AG09309 (cell line): ENCODE measurements at places on chromosomes 6 and 20.

GRCh38 chr6:26394289-26394688, 7.8 kb upstream of the BTN3A1 start:
- DNase-seq, result no peak

GRCh38 chr6:136921381-136921935, 643 bp upstream of the SLC35D3 start:
- DNase-seq, result no peak

DNA sequence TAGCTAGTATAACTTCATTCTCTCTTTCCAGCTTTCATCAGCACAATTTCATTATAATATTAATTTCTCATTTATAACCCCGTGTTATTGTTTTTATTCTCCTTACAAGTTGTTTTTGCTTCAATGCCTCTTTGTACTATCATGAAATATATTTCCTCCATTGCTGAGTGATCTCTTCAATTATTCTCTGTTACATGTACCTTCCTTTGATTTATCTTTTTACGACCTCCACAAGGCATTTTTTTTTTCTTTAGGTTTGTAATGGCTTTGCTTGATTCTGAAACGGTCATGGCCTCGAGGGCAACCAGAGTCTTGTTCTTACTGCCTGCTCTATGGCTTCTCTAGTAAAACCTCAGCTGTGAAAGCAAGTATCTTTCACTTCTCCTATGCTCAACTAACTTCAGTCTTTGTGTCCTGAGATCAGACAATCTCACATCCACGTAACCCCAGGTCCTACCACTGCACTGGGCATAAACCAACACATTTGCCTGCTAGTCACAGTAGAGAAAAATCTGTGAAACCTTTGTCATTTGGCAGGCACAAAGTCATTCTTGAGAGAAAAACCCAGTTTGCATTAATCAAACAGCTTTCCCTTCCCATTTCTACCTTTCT, 119.9 kb downstream of the UST start:
- no peak for DNase-seq

- no peak for DNase-seq
Observed at GRCh38 chr6:28402197-28402596, 2.6 kb upstream of the ZSCAN12 start.

GRCh38 chr6:60867548-60867947, 1418.5 kb downstream of the KHDRBS2 start:
- DNase-seq, result no peak

- DNase-seq, result no peak
Observed at GRCh38 chr20:37853823-37854375, 49.0 kb upstream of the VSTM2L start.

- no peak for DNase-seq
Observed at GRCh38 chr6:143953922-143954321, 54.1 kb downstream of the PLAGL1 start.

DNA sequence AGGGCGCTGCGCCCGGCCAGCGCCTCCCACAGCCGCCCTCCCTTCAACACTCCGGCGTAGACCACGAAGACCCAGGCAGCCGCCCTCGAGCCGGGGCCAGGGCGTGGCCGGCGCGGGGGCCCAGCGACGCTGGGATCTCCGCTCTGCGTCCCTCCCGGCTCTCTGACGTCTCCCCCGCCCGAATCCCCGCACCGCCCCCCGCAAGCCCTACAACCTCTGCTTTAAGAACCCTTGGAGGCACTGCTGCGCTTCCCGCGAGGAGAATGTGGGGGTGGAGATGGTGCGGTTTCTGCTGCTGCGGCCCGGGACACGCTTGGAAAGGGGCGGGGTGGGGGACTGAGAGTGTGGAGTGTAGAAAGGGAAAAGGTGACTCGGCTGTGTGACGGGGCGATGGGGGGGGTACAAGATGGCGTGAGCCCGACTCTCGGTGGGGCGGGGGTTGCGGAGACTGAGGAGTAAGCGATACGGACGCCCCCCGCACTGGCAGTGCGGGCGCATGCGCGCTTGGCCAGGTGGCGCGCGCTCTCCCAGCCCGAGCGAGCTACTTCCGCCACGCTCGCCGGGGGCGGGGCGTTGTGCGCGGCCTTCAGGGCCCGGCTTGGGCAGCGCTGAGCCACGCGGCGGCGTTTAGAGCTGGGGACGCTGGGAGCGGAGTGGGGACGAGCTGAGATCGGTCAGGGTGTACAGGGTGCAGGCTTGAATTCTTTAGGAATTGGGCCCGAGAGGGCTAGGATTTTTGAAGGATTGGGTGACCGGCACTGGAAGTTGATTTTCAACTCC, at the start of gene SUPT3H:
SUPT3H (minus strand) TSS at position 381 of the 780 bp plus-strand sequence.
- peak; percentile 57 for DNase-seq

- DNase-seq, result no peak
Observed at GRCh38 chr6:116238083-116238482, 15.8 kb downstream of the TSPYL4 start.

DNA sequence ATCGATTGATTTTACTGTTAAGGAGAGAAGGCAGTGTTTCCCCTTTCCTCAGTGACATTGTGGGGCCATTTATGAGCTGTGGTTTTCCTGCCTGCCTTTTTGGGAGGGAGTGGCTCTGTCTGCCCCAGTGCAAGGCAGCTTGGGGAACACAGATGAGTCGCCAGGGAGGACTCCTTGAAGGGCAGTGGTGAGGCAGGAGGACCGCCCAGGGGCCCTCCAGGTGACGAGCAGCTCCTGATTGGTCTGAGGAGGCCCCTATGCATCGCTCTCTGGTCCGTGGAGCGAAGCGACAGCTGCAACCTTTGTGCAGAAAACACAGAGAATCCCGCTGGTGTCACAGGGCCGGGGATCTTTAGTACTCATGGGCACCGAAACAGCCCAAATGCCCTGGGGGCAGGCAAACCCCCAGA, 100.3 kb downstream of the TMEM242 start:
- DNase-seq, result no peak

GRCh38 chr20:20396794-20397193, 28.9 kb downstream of the INSM1 start:
- no peak for DNase-seq

DNA sequence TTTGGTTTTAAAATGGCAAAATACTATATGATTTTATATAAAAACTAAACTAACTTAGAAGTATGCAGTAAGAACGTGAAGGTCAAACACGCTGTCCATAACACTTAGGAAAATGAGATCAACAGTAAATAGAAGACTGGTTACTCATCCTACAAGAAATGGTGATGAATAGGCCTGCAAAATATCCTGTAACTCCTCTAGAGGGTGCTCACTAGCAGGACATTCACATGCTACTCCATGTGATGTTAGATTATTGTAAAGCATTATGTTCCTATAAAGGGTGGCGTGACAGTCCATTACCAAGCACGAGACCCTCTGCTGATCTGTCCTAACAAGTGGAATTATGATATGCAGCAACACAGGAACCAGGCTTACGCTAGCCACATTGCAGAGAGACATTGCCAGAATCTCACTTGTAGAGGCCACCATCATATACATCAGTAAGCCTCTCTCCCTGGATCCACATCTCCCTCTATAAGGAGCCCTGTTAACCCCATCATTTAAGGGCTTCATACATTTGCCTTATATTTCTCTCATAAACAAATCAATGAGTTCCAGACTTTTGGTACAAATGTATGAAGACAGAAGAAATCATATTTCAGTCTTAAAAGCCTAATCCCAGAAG, 18.0 kb upstream of the DEFB129 start:
- DNase-seq, result peak; percentile 42

DNA sequence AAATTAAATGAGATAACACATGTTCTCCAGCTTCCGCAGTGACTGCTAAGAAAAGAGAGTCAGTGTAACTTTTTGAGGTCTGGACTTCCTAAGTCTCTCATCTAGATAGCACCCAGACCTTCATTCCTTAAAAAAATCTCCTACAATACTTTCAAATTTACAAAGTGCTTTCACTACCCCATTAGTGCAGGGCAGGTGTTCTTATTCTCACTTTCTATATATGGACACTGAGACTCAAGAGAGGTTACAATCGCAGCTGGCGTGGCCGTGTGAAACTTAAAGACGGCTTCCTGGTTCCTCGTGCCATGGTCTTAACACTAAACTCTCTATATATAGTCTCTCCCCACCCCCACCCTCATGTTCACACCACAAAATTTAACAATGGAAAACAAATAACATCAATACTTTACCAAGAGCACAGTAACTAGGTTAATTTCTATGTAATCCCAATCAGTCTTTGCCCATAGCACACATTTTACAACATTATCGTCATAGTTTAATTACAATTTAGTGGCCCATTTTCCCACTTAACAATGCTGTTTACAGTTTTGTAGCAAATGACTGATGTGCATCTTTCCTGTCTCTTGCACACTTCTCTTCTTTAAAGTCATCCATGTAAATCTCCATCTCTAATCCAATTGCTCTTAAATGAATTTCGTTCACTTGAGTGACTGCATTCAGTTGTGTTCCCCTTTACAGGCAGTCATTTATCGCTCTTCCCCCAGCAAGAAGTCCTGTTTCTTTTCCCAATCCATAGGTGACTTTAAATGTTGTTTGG, 78.8 kb upstream of the ARID1B start:
- no peak for DNase-seq

- DNase-seq, result no peak
Observed at GRCh38 chr6:16716321-16716858, 44.9 kb downstream of the ATXN1 start.

GRCh38 chr6:100891079-100891478, 9.9 kb upstream of the ASCC3 start:
- DNase-seq, result no peak

GRCh38 chr6:93784794-93785693, 365.7 kb upstream of the EPHA7 start:
- no peak for DNase-seq

DNA sequence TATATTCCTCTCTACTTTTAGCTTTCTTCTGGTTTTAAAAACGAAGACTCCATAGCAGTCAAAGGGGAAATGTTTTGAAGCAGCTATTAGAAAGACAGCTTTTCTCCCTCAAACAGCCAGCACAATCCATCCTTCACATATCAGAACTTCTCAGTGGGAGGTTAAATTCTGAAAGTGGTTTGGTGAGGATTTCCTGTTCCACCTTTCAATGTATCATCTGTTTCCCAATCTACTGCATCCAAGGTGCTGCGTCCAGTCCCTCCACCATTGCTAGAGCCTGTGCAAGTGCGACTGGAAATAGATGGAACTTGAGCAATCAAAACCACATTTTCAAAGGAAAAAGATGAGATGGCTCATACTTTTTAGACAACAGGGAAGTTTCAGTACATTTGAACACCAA, 508.3 kb upstream of the ARID1B start:
- DNase-seq, result no peak

DNA sequence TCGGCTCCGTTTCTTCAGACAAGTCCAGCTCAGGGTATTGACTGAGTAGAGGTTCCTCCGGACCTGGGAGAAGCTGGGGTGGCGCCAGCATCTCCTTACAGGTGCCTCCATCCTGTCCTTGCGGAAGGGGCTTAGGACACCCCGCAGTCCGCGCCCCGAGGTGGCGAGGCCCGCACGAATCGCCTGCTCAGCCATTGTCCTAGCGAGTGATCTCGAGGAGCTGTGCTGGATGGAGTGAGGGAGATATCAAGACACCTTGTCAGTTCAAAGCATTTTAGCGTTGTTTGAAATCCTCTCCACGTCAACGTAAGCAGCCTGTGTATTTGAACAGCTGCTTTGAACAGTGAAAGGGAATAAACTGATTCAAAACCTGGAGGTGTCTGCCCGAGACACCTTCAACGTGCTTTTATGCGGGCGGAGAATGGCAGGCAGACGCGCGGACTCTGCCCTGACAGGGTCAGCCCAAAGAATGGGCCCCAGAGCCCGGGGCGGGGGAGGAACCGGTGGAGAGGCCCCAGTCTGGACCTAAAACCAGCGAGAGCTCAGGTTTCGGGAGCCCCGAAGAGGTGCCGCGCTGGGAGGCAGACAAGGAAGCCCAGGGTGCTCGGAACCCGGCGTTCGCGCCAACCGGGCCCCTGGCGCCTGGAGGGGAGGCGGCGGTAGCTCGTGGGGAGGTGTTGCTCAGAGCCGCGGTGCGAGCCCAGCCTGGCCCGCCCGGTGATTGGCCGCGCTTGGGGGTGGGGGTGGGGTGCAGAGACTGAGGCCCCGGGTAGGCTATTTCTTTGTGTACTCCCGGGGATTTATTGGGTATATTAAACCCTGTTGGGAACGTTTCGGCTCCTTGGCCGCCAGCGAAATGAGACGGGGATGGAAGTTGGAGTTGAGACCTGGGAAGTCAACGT, 3.1 kb upstream of the POU3F2 start:
- no peak for DNase-seq

GRCh38 chr6:109121411-109121810, 26.1 kb downstream of the CEP57L1 start:
- DNase-seq, result no peak

- no peak for DNase-seq
Observed at GRCh38 chr6:40520084-40520483, 67.1 kb downstream of the LRFN2 start.

- no peak for DNase-seq
Observed at GRCh38 chr6:143549949-143550268, 38.4 kb upstream of the FUCA2 start.

GRCh38 chr20:21182832-21183563, 57.1 kb downstream of the KIZ start:
- DNase-seq, result peak; percentile 98

DNA sequence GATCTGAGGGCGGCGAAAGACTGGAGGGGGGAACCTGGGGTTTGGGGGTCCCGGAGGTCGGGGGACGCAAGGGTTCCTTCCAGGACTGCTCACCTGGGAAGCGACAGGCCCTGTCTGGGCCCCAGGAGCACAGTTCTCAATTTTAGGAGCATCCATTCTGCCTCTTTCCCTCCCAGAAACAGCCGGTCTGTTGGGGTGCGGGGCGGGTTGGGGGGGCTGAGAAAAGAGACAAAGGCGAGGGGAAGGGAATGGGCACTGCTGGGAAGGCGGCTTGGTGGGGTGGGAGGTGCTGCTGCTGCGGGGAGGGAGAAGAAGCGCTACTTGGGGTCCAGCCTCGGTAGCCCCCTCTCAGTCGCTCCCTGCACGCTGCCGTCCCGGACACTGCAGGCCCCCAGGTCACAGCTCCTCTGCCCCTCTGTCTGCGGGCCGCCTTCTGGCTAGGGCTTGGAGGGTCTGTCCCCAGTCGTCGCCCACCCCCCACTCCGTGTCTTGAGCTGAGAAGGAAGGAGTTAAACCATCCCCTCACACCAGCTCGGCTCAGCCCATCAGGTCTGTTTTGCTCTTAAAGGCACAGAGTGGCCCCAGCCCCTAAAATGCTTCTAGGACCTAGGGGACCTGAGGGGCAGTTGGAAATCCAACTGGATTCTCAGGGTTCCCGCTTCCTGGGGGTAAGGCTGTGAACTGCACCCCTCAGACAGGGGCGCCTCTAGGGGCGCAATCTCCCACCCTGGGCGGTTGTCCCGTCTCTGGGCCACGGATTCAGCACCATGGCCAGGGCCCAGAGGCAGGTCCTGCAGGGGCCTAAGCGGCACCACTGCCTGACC, 690 bp downstream of the GDAP1L1 start:
- DNase-seq, result no peak

DNA sequence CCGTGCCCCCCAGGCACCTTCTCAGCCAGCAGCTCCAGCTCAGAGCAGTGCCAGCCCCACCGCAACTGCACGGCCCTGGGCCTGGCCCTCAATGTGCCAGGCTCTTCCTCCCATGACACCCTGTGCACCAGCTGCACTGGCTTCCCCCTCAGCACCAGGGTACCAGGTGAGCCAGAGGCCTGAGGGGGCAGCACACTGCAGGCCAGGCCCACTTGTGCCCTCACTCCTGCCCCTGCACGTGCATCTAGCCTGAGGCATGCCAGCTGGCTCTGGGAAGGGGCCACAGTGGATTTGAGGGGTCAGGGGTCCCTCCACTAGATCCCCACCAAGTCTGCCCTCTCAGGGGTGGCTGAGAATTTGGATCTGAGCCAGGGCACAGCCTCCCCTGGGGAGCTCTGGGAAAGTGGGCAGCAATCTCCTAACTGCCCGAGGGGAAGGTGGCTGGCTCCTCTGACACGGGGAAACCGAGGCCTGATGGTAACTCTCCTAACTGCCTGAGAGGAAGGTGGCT, 960 bp downstream of the TNFRSF6B start:
- no peak for DNase-seq
